ENCODE measurements at places on chromosomes 13 and 19. TPM values are rescaled to one million over a fixed set of nuclear protein-coding genes. Genes with fewer than 3 reads are reported as not detected.
A peak's percentile ranks its signal among the peaks of the same experiment; 100 is the strongest.

Gene C13orf42
- not detected for total RNA-seq

- H3K36me3 ChIP-seq = peaks cover 17% of the 10 kb centered on the region
- H3K27ac ChIP-seq = no peak overlapping the region
- peak overlapping the region; percentile 78 for H3K4me3 ChIP-seq
- peaks cover 71% of the 10 kb centered on the region for H3K27me3 ChIP-seq
- peak; percentile 85 for DNase-seq
Observed at GRCh38 chr13:99980201-99980823, 1.3 kb upstream of the ZIC2 start.

DNA sequence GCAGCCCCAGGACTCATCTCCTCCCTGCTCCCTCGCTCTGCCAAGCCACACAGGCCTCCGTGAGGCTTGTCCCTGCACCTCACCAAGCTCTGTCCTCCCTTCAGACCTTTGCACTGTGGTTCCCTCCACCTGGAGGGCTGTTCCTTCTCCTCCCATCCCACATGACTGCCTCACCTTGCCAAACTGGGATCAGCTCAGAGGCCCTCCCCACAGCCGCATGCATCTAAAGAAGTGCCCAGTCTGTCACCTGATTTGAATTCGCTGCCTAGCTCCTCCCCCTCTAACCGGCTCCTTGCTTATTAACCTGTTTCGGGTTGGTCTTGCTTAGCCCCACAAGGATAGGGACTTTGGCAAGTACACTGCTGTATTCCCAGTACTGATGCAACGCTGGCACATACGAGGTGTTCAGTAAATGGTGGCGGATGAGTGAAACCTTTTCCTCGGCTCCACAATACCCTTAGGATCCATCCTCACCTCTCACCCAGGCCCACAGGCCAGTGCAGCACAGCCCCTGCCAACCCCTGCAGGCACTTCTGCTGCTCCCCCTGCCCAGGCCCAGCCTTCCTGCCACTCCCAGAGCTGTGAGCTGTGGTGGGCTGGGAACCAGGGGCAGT, 4.4 kb downstream of the AKT2 start:
- H3K36me3 ChIP-seq = no peaks in the 10 kb centered on the region
- no peaks in the 10 kb centered on the region for H3K27me3 ChIP-seq
- DNase-seq = no peak
- peaks cover 33% of the 10 kb centered on the region for H3K4me1 ChIP-seq
- peak overlapping the region; percentile 80 for H3K27ac ChIP-seq

DNA sequence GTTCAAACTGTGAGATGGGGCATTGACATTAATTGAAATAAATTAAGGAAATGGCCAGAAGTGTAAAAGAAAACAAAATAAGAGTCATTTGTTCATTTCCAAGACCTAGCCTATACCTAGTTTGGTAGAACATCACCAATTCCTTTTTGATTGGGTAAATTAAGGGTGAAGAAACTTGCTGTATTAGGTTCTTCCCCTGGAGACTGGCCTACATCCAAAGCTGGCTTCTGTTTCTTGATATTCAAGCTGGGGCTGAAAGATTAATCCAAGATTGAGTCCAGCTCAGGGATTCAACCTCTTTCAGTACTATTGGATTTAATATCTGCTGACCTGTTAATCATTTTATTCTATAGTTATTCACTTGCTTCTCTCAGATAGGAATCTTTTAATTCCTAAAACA, 183.2 kb downstream of the GPC6 start:
- H3K4me1 ChIP-seq = no peaks in the 10 kb centered on the region
- no peak for DNase-seq
- H3K36me3 ChIP-seq = no peaks in the 10 kb centered on the region
- no peaks in the 10 kb centered on the region for H3K27me3 ChIP-seq
- no peak overlapping the region for H3K4me3 ChIP-seq
- no peak overlapping the region for H3K27ac ChIP-seq

DNA sequence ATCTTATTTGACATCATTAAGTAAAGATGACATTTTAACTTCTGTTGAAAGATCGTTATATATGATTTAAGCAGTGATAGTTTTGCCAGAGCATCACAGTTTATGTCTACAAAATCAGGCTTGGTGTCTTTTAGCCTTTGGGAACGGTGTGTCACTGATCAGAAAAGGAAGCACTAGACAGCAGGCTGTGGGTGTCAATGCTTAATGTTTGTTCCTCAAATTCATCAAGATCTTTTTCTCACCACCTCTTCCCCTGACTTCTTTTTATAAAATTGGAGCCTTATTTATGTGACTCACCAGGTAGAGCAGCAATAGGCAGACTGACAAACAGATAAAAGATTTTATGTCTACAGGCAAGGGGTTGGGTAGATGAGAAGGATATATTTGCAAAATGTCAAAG, 1558.5 kb downstream of the EFNB2 start:
- H3K4me1 ChIP-seq = no peaks in the 10 kb centered on the region
- H3K27ac ChIP-seq = no peak overlapping the region
- DNase-seq = no peak

GRCh38 chr13:23901365-23901764, 4.1 kb upstream of the C1QTNF9B start:
- DNase-seq = no peak
- peaks cover 16% of the 10 kb centered on the region for H3K27me3 ChIP-seq

- H3K4me3 ChIP-seq = no peak overlapping the region
- DNase-seq = no peak
- no peaks in the 10 kb centered on the region for H3K27me3 ChIP-seq
- no peaks in the 10 kb centered on the region for H3K36me3 ChIP-seq
- H3K4me1 ChIP-seq = no peaks in the 10 kb centered on the region
- H3K27ac ChIP-seq = no peak overlapping the region
Observed at GRCh38 chr13:72164811-72165210, 297.8 kb upstream of the DACH1 start.

DNA sequence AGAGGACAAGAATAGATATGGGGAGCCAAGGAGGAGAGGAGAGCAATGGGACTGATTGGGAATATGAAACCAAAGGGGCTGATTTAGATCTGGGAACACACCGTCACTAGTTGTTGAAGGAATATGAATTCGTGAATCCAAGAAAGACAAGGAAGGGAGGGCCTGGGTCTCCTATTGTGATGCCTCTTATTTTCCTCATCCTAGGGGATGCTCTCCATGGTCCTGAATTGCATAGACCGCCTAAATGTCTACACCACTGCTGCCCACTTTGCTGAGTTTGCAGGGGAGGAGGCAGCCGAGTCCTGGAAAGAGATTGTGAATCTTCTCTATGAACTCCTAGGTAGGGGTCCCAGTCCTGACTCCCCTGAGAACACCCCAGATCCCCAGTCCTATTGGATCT, 21.5 kb downstream of the RYR1 start:
- H3K27ac ChIP-seq = no peak overlapping the region
- no peak for DNase-seq
- no peaks in the 10 kb centered on the region for H3K4me1 ChIP-seq
- no peaks in the 10 kb centered on the region for H3K27me3 ChIP-seq
- no peaks in the 10 kb centered on the region for H3K36me3 ChIP-seq
- no peak overlapping the region for H3K4me3 ChIP-seq
